ENCODE measurements at places on chromosomes 1 and 21.

GRCh38 chr1:234609691-234610042 lies 311 bp downstream of the IRF2BP2 start:
- DNase-seq = no peak

DNA sequence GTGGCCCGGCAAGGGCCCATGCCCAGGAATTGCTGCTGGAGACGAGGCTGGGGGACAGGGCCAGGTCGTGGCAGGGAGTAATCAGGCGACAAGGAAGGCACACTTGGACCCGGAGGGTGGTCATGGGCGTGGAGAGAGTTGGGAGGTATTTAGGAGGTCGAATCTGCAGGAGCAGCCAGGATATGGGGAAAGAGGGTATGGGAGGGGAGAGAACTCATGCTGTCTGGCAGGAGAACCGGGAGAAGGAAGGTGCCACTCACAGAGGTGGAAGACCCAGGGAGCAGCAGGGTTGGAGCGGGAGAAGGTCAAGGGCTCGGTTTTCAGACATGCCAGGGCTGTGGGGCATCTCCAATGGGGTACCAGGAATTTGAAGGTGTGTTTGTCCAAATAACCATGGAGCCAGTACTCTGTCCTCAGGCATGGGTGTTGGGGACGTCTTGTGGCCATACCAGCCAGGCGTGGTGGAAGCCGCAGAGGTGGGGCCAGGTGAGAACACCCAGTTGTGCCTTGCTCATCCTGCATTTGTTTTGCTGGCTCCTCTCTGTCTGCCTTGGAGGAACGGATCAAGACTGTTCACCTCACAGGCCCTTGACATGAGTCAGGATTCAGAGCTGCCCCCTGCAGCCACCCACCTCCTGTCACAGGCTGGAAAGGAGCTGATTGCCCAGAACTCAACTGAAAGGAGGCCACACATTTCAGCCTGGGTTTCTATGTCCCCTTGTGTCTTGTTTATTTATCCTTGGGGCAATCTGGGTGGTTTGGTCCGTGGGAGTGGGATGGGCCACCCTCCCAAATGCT lies 111.6 kb downstream of the SPSB1 start:
- no peak for DNase-seq

- no peak for DNase-seq
Measured at GRCh38 chr21:38544661-38545060, 46.4 kb upstream of the ERG start.

DNA sequence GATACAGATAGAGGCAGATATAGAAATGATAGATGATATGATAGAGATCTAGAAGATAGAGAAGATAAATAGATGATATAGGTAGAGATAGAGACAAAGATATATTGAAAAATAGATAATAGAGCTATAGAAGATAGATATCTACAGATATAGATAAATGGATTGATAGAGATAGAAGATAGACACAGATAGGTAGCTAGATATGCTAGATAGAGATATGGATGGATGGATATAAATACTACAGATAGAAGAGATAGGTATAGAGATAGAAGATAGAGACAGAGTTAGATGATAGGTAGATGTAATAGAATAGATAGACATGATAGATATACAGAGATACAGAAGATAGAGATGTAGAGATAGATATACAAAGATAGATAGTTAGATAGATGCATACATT lies 21.4 kb downstream of the TRIM11 start:
- no peak for DNase-seq

GRCh38 chr21:45381865-45382696 lies 22.9 kb upstream of the COL18A1 start:
- DNase-seq = no peak

All from A549 (cell line).